ENCODE measurements at places on chromosomes 4 and X.

DNA sequence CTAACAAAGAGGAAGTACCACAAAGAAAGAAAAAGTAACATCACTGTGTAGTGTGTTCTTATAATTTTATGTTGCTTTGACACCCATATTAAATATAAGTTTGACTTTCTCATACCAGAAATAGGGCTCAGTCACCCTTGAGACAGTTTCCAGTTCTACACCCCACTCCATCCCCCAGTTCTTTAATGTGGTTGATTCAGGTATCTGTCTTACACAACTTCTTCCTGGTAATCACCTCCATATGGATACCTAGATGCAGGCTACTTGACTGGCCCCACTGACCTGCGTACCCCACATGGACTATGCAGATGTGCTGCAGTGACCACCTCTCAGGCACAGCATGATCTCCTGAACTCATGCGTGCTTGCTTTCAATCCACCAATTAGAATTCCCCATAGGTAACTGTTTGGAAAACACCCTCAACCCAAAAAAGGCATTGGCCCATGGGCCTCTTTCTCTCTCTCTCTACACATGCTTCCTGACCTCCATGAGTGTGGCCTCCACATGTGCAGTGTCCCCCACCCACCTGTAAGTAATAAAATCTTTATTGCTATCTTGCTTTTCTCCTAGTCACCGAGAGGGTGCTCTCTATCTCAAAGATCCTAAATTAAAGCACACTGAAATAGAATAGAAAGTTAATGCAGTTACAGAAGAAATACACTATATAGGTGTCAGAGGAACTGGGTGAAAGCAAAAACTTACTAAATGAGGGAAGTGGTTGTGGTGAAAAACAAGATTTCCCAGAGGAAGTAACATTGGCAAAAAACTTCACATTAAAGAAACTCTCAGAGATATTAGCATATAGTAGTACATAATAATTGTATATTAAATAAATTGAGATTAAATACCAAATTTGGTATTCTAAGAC is 98.4 kb downstream of the ZAR1 start:
- no peak for DNase-seq

DNA sequence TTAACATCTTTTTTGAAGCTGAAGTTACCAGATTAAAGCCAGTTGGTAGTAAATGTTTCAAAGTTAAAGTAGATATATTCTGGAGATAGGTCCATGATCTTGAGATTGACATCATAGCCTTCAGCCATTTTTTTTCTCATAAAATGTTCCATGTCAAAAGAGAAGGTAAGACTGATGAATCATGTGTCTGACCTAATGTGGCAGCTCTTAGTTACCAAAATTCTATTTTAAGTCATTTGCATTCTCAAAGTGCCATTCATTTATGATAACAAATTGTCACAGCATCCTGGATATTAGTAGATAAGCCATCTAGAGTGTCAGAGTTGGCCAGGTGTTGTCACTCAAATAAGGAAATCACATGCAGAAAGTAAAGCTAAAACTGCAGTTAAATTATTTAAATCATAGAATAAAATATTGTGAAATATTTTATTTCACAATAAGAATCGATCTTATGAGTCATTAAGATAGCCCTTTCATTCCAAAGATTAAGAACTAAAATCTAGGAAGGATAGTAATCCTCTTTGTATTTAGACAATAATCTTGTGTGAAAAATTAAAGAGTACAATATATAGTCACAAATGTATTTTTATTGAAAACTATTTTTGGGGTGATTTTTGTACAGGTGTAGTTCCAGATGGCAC is 65.7 kb upstream of the ADAD1 start:
- DNase-seq = no peak

GRCh38 chr4:6608758-6609414 is 31.6 kb upstream of the MRFAP1 start:
- no peak for DNase-seq

DNA sequence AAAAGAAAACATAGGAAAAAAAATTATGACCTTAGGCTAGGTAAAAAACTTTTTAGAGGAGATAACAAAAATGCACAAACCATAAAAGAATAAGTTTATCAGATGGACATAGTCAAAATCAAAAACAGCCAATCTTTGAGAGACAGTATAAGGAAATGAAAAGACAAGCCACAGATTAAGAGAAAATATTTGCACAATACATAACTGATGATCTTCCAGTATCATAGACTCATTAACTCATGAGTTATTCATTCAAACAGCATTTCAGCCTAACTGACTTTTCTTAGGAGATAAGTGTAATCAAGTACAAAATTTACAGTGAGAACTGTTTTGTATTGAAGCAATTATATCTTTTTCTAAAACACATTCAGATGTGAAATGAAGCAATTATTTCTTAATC is 183.8 kb downstream of the FBXO8 start:
- DNase-seq = no peak

- no peak for DNase-seq
These were observed 4.3 kb upstream of the MID1IP1 start for GRCh38 chrX:38796946-38797345.

GRCh38 chr4:162706632-162707031 is 460.1 kb downstream of the NAF1 start:
- DNase-seq = no peak

DNA sequence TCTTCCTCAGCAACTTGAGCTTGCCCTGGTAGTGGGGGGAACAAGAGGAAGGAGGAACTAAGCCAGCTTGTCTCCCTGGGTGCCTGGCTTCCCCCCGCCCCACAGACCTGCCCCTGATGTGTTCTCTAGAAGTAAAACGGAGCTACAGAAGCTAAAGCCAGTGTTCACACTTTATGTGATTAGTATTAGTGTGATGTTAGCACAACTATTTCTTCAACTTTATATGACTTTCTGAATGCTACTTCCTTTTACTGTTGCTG is 10.7 kb downstream of the RGS12 start:
- no peak for DNase-seq

- DNase-seq = no peak
These were observed 15.2 kb upstream of the CLOCK start for GRCh38 chr4:55561889-55562288.

DNA sequence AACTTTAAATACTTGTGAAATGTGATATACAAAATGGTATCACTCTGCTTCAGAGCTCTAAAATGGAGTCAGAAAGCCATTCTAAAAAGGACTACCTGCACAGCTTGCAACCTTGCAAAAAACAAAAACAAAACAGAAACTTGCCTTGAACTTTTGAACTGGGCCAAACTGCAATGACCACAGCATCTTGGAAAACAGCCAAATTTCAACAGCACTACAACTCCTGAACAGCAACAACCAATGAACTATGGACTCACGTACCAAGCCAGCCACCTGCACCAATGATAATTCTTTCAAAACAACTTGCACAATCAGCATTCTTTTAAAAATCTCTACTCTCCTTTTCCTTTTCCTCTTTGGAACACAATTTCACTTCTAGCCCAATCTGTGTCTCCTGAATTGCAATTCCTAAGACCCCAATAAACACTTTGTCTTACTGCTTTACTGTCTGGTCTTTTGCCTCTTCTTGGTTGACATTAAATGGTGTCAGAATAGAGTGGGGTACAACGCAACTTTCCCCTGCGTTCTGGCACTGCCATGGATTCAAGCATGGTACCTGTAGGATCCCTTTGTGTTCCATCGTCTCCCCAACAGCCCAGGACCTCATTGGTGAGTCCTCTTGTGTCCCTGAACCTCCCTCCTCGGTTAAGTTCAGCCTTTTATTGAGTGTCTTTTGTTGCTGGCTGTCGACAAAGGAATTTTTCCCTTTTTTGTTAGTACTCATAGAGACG is 35.7 kb upstream of the FMR1 start:
- no peak for DNase-seq

DNA sequence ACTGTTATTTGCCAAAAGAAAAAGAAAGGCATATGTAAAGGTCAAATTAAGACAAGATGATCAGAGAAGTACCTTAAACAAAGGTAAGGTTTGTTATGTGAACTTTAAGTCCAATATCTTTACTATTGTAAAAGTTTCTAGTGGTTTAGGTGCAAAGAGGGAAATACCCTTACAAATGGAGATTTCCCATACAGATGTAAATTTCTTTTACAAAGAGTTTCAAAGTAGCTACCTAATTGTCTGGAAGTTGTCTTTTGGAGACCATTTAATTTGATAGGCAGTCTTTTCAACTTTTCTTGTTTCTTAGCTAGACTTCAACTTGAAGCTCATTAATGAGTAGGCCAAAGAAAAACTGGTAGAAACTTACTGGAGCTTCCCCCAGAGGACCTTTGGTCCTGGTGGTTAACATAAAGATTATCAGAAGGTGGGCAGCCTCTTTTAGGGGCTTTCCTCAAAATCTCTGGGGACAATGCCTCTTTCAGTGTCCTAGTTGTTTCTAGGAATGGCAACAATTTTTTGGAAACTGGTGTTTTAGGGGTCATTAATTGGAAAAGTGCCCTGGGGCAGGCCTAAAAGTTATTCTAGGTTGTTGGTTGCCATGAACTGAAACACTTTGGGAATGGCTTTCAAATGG is 297.3 kb downstream of the GUCY2F start:
- DNase-seq = no peak

GRCh38 chr4:8277356-8278008 is 7.9 kb downstream of the HTRA3 start:
- DNase-seq = no peak

GRCh38 chr4:100391863-100392262 is 126.0 kb downstream of the EMCN start:
- no peak for DNase-seq

- DNase-seq = no peak
These were observed 80.6 kb downstream of the MFAP3L start for GRCh38 chr4:169945636-169946035.

DNA sequence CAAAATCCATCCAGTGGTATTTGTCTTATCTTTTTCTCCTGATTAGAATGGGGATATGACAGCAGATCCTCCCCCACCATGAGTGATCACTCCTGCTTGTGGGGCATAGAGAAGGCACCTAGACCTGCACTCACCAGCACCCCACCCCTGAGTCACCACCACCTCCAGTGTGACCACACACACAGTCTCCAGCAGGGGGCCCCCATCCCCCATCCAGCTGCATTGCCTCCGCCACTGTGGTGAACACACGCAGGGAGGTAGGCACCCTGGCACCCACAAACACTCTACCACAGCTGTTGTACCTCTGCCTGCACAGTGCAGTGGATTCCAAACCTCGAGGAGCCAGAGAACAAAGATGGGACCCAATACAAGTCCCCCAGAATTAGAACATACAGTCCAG is 9.0 kb upstream of the MAGEA8 start:
- no peak for DNase-seq

DNA sequence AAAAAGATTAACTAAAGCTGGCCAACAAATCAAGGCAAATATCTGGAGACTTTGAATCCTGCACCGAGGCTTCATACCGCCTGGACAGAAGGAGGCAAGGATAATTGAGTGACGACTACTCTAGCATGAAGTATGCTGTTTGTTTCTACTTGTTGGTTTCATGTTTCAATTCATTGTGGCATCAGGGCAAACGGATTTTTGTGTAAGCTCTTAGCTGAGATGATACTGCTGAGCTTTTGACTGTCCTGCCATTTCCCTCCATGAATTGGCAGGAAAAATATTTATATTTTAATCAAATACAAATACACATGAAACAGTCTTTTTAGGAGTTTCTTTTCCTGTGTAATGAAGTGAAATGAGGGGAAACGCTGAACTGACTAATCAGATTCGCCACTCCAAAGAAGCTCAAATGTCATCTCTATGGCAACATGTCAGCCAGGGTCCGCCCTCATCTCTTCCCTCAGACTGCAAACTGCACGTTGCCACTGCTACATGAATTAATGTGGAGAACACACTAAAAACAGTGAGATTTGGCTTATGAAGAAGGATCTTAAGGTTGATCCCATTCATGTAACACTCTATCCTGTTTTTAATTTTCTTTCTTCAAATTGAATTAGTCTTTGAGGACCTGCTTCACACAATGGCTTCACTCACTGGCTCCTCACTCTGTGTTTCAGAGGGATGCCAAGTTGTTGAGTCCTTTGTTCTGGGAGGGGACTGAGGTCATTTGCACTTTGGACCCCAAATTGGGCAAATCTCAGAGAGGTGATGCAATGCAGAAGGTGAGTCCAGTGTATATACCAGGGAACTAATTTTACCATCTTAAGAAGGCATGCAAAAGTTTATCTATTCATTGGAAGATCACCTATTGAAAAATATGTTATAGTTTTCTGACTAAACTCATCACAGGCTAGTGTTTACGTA is 149.6 kb upstream of the MID1 start:
- peak; percentile 19 for DNase-seq

DNA sequence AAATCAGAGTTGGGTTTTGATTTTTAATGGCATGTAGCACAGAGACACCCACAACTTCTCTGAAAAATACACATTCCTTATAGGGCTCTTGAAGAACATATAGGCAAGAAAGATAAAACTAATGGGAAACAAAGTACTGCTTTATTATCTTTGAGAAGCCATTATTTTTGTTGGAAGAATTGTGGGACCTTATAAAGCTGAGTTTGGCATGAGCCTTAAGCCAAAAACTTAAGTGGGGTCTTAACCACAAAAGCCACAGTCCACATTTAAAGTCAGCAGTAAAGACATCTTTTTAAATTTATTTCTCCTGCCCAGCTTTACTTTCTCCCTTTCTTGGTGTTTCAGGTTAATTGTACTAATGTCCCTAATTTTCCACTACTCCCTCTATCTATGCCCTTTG is 1297.3 kb downstream of the C4orf33 start:
- no peak for DNase-seq

DNA sequence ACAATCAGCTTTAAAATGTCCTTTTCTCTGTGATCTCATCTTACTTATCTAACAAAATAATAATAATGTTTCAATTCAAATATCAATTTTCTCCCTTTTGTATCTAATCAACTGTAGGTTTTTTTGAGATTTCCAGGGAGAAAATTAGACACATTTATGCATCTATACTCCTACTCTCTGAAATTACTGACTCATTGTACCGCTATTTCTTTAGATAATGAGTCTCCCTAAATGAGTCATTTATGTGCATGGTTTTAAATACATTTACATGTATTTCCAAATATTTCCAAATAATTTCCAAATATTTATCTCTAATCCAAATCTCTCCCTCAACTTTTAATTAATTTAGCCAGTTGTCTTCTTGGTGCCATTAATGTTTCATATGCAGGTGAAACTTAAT is 621.0 kb downstream of the TECRL start:
- no peak for DNase-seq

Measured in NCI-H774 (cell line).